ENCODE measurements at places on chromosomes 5 and 9.

DNA sequence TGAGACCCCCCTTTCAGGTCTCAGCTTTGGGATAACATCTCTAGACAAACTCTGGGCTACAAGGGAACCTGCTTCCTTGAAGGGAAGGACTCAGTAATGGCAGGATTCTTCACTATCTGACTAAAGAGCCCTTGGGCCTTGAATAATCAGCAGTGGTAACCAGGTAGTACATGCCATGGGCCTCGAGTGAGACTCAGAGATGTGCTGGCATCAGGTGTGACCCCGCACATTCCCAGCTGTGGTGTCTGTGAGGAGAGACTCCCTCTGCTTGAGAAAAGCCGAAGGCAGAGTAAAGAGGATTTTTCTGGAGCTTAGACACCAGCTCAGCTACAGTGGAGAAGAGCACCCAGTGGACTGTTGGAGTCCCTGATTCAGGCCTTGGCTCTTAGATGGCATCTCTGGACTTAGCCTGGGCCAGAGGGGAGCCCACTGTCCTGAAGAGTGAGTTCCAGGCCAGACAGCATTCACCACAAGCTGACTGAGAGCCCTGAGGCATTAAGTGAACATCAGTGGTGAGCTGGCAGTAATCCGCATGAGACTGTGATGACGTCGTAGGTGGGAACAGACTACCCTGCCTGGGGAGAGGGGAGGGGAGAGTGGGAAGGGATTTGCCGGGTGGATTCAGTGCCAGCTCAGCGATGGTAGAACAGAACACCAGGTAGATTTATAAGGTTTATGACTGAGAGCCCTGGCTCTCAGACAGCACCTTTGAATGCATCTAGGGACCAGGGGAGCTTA, 5.3 kb upstream of the ZNF782 start:
- no peak for DNase-seq

DNA sequence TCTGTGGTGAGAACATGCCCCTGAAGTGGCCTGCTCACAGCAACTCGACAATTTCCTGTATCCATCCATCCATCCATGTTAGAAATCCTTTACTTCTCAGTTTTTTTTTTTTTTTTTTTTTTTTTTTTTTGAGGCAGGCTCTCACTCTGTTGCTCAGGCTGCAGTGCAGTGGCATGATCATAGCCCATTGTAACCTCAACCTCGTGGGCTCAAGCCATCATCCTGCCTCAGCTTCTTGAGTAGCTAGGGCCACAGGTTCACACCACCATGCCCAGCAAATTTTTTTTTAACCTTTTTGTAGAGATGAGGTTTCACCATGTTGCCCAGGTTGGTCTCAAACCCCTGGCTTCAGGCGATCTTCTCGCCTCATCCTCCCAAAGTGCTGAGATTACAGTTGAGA, 259.1 kb downstream of the ARHGAP26 start:
- no peak for DNase-seq

- no peak for DNase-seq
Measured at GRCh38 chr5:139246394-139246793, 47.1 kb upstream of the MATR3 start.

- no peak for DNase-seq
Measured at GRCh38 chr9:35682520-35683315, 7.0 kb downstream of the TPM2 start.

GRCh38 chr5:148619484-148619883, 34.8 kb downstream of the HTR4 start:
- no peak for DNase-seq

- DNase-seq = no peak
Measured at GRCh38 chr5:169778622-169779596, 141.8 kb downstream of the DOCK2 start.

DNA sequence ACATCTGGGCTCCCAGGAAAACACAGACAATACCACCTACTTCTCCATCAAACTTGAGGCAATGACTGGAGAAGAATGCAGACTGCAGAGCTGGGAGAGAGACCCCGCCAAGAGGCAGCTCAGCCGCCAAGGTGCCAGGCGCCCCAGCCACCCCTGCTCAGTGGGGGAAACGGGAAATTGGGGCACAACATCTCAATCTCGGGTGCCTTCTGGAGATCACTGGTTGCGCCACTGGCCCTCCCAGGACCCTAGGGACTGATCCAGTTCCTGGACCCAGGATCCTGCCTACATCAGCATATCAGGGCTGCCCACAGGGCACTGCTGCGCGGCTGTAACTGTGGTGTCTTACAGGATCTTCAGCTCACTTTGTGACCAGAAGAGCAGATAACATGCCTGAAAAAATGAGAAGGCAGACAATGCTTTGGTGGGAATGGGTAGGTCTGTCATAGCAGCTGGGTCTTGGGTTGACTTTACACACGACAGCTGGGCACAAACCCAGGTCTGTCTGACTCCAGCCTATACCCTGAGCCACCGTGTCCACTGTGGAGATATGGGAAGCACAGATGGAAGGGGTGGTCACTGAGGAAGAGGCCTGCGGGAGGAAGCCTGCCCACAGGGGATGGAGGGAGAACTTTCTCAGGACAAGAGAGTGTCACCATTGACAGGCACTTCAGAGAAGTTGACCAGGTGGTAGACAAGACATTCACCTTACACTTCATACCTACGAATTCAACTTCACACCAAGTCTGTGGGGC, 135.2 kb upstream of the RAPGEF1 start:
- no peak for DNase-seq

DNA sequence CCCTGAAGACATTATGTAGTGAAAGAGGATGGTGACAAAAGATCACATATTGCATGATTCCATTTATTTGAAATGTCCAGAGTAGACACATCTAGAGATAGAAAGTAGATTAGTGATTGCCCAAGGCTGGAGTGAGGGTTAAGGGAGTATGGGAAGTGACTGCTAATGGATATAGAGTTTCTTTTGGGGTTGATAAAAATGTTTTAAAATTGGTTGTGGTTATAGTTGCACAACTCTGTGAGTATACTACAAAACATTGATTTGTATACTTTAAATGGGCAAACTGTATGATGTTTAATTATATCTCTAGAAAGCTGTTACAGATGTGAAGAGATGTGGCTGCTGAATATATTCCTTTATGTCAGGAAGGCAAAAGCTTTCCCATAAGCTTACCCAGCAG, 202.8 kb downstream of the CCDC171 start:
- DNase-seq = no peak

DNA sequence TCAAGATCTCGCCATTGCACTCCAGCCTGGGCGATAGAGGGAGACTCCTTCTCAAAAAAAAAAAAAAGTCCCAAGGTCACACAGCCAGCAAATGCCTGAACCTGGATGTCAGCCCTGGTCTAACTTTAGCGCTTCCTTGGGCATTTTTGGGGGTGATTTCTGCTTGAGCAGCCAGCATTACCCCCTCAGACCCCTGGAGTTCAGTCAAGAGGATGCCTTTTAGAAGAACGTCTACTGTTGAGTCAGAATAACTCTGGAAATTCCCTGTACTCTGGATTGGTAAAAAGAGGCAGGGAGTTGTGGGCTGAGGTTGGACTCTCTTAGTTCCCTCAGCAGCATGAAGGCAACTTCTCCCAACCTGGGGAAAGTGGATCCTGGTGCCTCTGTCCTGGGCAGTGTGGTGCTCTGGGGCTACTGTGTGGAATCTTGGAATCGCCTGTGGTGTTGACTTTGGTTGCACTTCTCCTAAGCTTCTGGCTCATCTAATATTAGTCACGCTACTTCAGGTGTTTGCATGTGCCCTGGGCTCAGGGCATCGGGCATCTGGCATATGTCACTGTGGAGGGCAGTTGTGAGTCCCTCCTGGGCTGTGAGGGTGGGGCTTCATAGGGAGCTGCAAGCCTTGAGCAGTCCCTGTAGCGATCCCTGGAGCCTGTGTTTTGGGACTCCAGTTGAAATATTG, 32.2 kb downstream of the STXBP1 start:
- DNase-seq = no peak

DNA sequence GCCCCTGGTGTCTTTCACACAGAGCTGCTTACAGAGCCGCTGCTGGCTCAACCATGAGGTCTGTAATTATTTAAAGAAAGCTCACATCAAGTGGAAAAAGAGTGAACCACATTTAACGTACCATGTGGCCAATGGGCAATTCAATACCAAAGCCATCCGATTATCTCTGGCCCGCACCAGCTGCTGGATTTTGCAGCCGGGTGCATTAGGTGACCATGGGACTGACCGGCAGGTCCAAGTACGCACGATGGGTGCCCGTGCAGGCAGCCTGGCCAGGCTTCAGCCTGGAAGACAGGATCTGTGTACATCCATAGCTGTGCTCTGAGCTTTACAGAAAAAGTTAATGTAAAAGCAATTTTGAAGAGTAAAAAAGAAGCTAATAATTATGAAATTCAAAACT, 20.5 kb downstream of the PPARGC1B start:
- DNase-seq = no peak

Measured in T-helper 2 cell (primary cell).